Stimulated activated CD8-positive, alpha-beta memory T cell treated with anti-CD3 and anti-CD28 coated beads, Interleukin-4, amount 100 ng/mL, for 4 hours (primary cell): ENCODE measurements at places on chromosomes 7 and 10.

DNA sequence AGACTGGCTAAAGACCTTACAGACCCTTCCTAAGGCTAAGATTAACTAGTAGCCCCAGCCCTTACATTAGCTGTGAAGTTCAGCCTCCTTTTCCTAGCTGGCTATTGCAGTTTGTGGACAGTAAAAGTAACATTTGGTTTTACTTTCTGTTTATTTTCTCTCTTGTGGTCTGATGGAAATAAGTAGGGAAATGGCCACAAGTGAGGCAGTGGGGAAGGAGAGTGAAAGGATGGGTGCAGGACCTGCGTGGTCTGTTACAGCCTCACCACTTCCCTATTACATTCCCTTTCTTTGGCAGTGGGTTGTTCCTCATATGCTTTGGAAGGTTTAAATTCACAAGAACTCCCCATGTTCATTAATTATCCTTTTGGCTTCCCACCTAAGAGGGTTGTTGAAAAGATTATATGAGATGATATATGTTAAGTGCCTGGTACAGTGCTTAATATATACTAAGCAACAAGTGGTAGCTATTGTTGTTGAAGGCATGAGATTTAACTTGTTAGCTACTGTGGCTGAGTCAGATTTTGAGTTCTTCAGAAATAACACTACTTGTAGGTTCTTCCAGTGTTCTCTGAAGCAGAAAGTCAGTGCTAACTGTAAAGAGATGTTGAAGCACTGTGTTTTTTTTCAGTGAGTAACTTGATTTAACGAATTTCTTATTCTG lies 181.7 kb downstream of the ST7 start:
- DNase-seq = no peak

GRCh38 chr10:125102821-125103220 lies 57.5 kb downstream of the CTBP2 start:
- no peak for DNase-seq

GRCh38 chr10:43403911-43404703 lies 4.9 kb downstream of the HNRNPF start:
- DNase-seq = no peak

DNA sequence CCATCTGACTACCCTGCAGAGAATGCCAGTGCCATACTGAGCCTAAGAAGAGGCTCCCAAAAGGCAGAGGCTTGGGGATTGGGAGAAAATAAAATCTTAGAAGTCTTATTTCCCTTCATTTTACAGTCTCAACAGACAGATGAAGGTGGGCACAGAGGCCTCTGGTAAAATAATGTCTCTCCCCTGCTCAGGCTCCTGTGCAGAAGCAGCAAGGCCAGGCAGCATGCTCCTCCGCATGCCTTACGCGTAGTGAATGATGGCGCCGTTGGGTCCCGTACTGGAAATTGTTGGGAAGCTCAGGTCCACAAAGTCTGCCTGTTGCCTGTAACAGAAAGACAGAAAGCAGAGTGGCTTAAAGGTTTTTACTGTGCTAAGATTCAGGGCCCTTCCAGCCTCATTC lies 45.8 kb downstream of the XPNPEP1 start:
- no peak for DNase-seq

GRCh38 chr10:95987685-95988426 lies 55.5 kb upstream of the CCNJ start:
- no peak for DNase-seq

- no peak for DNase-seq
These were observed 202.8 kb downstream of the IPMK start for GRCh38 chr10:58064714-58065528.

DNA sequence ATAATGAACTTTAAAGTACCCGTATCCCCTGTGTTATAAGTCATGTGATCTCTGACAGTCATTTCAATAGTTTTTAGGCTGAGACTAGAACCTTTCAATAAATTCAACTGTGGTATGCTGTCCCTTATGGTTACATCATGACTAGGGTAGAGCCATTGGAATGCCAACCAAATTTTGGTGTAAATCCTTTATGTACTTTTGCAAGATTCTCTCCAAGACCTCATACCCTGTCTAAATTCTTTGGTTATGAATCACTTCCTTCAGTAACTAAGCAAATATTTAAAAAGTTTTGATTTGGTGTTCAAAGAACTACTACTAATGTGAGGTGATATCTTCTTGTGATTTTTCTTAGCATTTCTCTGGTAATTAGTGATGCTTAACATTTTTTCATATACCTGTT lies 20.8 kb upstream of the OR6B1 start:
- DNase-seq = no peak

DNA sequence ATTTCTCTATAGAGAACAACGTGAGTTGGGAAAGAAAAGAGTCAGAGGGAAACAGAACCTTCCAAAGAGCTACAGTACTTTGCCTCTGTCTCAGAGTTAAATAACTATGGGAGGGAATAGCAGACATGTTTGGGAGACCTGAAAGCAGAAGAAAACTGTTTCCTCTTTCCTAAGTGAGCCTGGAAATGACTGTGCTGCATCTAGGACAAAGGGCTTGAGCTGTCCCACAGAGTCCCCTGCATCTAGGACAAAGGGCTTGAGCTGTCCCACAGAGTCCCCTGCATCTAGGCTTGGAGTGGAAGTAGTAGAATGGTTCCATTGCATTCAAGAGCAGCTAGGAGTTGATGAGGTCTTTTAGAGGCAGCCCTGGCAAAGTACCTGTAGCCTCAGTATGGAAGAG lies 149.7 kb downstream of the DKK1 start:
- DNase-seq = no peak

- DNase-seq = no peak
These were observed 1396.5 kb upstream of the CELF2 start for GRCh38 chr10:9621216-9621615.

DNA sequence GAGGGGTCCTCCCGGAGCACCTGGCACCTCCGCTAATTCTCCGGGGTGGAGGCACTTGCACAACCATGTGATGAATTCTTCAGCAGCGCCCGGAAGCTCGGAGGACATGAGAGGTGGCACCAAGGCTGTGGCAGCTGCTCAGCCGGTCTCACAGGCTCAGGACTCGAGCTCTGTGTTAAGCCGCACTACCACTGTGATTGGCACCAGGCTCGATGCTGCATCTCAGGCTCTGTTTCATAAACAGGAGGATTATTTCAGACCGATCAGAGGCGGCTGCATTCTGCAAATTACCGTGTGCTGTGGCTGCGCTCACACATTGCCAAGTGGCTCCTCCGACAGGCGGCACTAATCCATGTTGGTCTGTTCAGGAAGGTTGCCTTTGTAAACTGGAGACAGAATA lies 495.2 kb downstream of the DNAJB6 start:
- no peak for DNase-seq

- no peak for DNase-seq
These were observed at the start of gene SEMA3A for GRCh38 chr7:84194484-84195271. SEMA3A (minus strand) TSS chr7:84194789; CDS start chr7:84194586, 203 bp downstream.

GRCh38 chr7:28304290-28304689 lies 108.0 kb upstream of the CREB5 start:
- DNase-seq = no peak
